Lower lobe of right lung (tissue), 2 donors: ENCODE measurements at places on chromosomes 5 and 9. TPM values are rescaled to one million over a fixed set of nuclear protein-coding genes. Genes with fewer than 3 reads are reported as not detected.

- no peak for DNase-seq
- H3K4me1 ChIP-seq, result no peaks in the 10 kb centered on the region
- H3K4me3 ChIP-seq, result no peak overlapping the region
- H3K36me3 ChIP-seq, result no peaks in the 10 kb centered on the region
- H3K27ac ChIP-seq, result no peak overlapping the region
These were observed 20.7 kb upstream of the CTSV start for GRCh38 chr9:97059626-97060025.

GRCh38 chr5:103465891-103466290 lies 96.7 kb downstream of the NUDT12 start:
- H3K4me3 ChIP-seq, result no peak overlapping the region
- no peak for DNase-seq
- H3K27me3 ChIP-seq, result no peaks in the 10 kb centered on the region
- no peaks in the 10 kb centered on the region for H3K36me3 ChIP-seq

The SOHLH1 gene
- total RNA-seq, result not detected

The SLC6A3 gene
- 0.12 TPM for total RNA-seq

The ZNF79 gene
- total RNA-seq, result 9.5 TPM

The ASPN gene
- 2.3 TPM for total RNA-seq
